Smooth muscle cell of trachea (primary cell): ENCODE measurements at places on chromosomes 5 and 9. TPM values are rescaled to one million over a fixed set of nuclear protein-coding genes. Genes with fewer than 3 reads are reported as not detected.

Gene CBY3
- total RNA-seq, result not detected in 2 replicates

Gene CDKN2B-AS1
- total RNA-seq, result 4.5 and 10.9 TPM in 2 replicates

Gene KLF4
- total RNA-seq, result 27.2 and 60.2 TPM in 2 replicates

Gene WDR38
- not detected in 2 replicates for total RNA-seq

Gene CNOT6
- 8.1 and 18.5 TPM in 2 replicates for total RNA-seq

Gene RASGRF2
- 7.7 and 9.1 TPM in 2 replicates for total RNA-seq

Gene IL33
- 19.6 and 44.5 TPM in 2 replicates for total RNA-seq

Gene PRELID2
- 20.2 and 20.7 TPM in 2 replicates for total RNA-seq

Gene CDH6
- 61.4 and 77.2 TPM in 2 replicates for total RNA-seq

Gene CER1
- total RNA-seq, result not detected in 2 replicates

Gene CCDC183
- 0.15 and 0.33 TPM in 2 replicates for total RNA-seq
